OCI-LY7 (cell line): ENCODE measurements at places on chromosomes 2 and 18.
A peak's percentile ranks its signal among the peaks of the same experiment; 100 is the strongest.

GRCh38 chr2:96949701-96950350, 36.6 kb downstream of the FAM178B start:
- DNase-seq, result no peak

DNA sequence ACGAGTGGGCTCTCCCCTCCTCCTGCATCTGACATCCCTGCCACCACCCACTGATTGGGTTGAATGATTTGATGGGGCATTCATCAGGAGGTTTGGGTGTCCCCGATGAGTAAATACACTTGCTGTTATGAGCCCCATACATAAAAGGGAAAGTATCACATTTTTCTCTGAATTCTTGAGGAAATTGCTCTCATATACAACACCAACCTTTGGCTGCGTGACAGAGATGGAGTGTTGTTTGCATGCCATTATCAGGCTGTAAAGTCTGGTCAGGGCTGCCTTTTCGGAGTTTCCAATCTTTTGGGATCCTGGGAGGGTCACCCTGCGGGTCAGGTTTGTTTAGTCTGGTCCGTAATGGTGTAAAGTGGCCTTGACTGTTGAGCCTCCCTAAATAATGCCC, 227.9 kb upstream of the SPRED2 start:
- no peak for DNase-seq

GRCh38 chr2:150429384-150429961, 58.0 kb downstream of the RND3 start:
- DNase-seq, result no peak

- no peak for DNase-seq
Observed at GRCh38 chr2:226794751-226795171, 4.9 kb downstream of the IRS1 start.

DNA sequence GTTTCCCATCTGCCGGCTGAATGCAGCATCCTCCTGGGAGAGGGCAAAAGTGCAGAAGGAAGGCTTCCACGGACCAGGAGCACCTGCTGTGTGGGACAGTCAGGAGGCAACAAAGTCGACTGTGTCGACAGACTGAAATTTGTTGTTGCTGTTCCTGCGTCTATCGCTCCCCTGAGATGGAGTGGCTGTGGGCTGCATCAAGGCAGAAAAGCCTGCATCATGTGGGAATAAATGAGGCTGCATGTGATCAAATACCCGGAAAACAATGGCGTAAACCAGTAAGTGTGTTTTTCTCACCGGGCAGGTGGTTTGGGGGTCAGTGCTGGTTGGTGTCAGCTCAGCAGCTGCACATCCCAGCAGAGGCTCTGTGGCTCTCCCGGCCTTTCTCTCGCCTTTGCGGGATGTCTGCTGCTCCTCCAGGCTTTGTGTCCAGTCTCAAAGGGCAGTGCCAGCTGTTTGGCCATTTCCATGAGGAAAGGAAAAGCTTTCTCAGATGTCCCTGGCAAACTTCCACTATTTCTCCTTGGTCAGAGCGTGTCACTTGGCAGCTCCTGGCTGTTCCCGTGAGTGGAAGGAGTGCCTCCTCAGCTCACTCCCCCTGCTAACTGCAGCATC, 262.4 kb downstream of the NDUFA10 start:
- no peak for DNase-seq

DNA sequence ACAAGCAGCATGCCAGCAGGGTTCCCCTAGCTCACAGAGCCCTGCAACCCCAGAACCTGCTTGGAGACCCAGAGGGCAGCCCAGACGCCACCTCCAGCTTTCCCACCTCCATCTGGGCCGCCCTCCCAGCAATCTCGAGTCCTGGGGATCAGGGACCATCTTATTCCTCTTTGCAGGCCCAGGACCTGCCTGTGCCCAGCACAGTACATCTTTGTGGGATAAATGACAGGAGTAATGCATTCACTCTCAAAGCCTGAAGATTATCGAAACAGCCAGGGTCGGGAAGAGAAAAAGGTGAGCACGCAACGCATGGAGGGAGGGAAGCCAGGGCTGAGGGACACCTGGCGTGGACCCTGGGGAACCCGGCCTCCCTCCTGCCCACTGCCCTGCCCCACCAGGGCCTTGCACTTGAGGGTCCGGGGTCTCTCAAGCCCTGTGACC, 144.1 kb downstream of the NDUFA10 start:
- DNase-seq, result no peak

- DNase-seq, result no peak
Observed at GRCh38 chr2:222753251-222753824, 81.9 kb downstream of the MOGAT1 start.

GRCh38 chr2:105224444-105224843, 17.1 kb upstream of the GPR45 start:
- no peak for DNase-seq

- DNase-seq, result no peak
Observed at GRCh38 chr2:235658351-235659174, 164.7 kb downstream of the AGAP1 start.

DNA sequence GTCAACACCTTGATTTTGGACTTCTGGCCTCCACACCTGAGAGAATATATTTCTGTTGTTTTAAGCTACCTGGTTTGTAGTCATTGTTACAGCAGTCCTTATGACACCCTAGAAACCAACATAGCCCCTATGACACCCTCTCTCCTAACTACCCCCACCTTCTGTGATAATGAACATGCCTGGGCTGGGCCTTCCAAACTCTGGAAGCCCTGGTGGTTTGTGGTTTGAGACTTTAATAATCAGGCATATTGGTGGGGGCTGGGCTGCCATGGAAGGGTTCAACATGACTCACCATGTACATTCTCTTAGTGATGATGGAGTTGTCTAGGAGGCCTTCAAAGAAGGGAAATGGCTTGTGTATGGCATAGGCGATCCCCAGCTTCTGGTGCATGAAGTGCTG, 3.3 kb downstream of the SP110 start:
- DNase-seq, result no peak

DNA sequence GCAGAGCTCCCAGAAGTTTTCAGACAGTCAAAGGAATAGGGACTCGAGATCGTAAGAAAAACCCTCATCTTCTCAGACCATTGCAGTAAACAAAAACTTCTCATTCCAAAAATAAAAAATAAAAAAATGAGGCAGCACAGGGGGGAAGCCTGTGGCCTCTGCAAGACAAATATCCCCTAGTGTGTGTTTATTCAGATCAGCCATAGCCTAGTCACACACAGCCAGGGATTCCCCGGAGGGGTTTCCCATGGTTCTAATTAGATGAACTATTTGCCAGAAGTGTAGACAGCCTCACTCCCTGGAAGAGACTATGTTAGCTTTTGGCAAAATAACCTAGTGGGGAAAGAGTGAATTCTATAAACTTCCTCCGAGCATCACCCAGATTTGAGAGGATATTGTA, 122.9 kb upstream of the KLF7 start:
- DNase-seq, result no peak

GRCh38 chr2:160064916-160065315, 2.5 kb upstream of the PLA2R1 start:
- no peak for DNase-seq

GRCh38 chr2:204730603-204731002, 185.3 kb downstream of the PARD3B start:
- no peak for DNase-seq

GRCh38 chr2:218370410-218371063, 11.5 kb upstream of the SLC11A1 start:
- DNase-seq, result peak; percentile 82

- DNase-seq, result no peak
Observed at GRCh38 chr2:142716463-142717242, 160.8 kb upstream of the KYNU start.

- no peak for DNase-seq
Observed at GRCh38 chr2:152499331-152499816, 164.4 kb downstream of the FMNL2 start.

GRCh38 chr2:18432999-18433398, 127.5 kb downstream of the RDH14 start:
- DNase-seq, result no peak

DNA sequence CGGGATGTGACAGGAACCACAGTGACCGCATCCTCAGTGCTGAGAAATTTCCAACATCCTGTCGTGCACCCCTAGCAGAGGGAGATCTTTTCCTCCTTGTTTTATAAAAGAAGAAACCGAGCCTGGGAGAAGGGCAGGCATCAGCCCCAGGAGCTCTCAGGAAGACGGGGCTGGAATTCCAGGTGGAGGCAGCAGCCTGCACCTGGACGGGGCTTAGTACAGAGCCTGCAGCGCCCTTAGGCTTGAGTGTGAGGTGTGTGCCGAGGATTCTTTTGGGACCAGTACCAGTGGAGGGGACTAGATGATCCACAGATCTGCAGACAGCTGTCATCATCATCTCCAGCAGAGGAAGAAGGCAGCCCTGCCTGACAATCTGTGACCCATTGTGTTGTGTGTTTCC, 148.8 kb downstream of the GBX2 start:
- no peak for DNase-seq

- DNase-seq, result peak; percentile 34
Observed at GRCh38 chr2:144508172-144508851, 11.6 kb downstream of the ZEB2 start.

DNA sequence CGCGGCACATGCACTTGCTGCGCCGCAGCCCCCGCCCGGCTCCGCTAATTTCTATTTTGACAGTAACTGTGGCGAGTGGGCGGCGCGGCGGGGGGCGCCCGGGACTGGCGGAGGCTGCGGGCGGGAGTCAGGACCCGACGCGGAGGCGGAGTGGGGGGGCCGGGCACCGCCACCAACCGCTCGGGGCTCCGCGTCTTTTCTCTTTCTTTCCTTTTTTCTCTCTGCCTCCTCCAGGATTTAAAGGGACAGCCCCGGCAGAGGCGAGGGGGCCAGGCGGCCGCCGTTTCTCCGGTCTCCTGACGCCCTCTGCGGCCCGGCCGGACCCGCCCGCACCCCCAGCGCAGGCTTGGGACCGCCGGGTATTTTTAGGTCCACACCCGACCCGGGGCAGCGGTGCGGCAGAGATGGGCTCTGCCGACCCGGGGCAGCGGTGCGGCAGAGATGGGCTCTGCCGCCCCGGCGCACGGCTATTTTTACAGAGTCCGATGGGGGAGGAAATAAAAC, 460 bp upstream of the ZBTB7C start:
- no peak for DNase-seq
